ENCODE measurements at places on chromosomes 2 and 18.
A peak's percentile ranks its signal among the peaks of the same experiment; 100 is the strongest.

DNA sequence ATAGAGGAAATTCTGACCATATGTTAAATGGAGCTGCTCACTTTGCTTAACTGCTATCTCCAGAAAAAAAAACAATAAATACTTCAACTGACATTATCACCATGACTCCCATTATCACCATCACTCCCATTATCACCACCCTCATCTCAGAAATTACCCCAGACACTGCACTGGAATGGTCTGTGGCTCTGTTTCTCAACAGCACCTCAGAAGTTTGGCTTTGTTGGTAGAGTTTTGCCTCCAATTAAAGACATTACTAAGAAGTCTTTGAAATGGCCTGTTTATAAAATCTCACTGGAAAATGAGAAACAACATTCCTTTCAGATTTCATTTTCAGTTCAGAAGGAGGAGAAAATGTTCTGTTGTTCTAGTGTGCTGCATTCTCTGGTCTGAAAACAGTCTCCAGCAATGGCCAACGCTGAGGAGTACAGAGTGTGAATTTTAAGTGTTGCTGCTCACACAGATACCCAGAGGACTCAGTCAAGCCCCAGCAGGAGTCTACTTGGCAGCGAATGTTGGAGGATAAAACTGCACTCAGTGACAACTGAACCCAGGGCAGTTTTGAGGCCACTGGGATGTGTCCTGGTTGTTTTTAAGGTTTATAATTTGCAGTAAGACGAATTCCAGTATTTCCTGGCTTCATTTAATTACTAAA lies 364.5 kb upstream of the CDH2 start:
- no peak for DNase-seq

DNA sequence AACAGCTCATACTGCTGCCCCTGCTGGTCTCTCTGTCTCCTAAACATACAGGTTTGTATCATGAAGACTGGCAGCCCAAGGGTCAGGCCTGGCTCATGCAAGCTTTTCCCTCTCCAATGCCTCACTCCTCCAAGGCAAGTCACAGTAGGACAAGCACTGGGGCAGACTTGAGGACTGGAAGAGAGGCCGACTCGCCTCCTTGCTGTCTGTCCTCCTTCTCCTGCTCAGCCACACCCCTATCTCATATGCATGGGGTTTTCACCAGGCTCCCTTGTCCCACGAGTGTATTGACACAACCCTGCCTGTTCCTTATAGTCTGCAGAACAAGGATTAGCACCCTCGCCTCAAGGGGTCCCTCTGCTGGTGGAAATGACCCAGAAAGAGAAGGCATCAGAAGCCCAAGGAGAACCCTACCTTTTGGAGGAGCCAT lies 223.7 kb downstream of the SOX11 start:
- DNase-seq = no peak

- no peak for DNase-seq
Measured at GRCh38 chr2:140775411-140775810, 1355.4 kb downstream of the LRP1B start.

DNA sequence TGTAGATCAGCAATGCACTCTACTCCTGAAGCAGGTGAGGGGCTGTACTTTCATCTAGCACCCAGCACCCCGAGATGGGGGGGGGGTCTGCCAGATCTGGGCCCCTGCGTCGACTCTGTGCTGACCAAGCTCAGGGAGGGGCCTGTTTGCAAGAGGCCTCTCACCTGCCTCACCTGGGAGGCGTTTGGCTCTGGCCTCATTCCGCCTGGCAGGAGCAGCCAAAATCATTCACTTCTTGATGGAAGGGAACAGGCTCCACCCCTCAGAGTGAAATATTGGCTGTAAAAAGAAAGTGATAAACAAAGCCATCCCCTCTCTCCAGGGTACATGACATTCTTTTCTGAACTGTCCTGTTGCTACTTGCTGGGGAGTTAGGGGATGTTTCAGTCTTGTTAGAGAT lies 10.7 kb upstream of the IL1R2 start:
- no peak for DNase-seq

DNA sequence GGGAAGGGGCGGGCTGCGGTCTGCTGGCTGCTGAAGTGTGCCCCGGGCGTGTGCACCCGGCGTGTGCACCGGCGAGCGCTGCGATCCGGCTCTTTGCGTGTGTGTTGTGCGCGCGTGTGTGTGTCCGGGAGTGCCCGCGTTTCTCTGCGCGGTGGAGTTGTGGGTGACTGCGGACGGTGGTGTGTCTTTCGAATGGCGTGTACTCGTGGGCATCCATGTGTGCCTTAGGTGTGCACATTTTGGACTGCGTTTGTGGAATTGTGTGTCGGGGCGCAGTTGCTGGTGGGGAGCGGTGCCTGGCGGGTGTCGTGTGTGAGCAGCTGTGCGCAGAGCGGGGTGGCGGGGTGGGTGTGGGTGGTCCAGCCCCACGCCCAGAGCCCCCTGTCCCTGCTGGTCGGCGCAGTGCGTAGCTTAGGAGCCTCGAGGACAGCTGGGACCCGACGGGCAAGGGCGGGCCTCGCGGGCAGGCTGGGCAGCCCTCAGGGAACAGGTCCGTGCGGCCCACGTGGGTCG lies 533 bp downstream of the HPCAL1 start:
- DNase-seq = peak; percentile 10

GRCh38 chr2:29527947-29528346 lies 393.4 kb downstream of the ALK start:
- no peak for DNase-seq

GRCh38 chr2:216636551-216637450 lies 3.6 kb downstream of the IGFBP2 start:
- no peak for DNase-seq

DNA sequence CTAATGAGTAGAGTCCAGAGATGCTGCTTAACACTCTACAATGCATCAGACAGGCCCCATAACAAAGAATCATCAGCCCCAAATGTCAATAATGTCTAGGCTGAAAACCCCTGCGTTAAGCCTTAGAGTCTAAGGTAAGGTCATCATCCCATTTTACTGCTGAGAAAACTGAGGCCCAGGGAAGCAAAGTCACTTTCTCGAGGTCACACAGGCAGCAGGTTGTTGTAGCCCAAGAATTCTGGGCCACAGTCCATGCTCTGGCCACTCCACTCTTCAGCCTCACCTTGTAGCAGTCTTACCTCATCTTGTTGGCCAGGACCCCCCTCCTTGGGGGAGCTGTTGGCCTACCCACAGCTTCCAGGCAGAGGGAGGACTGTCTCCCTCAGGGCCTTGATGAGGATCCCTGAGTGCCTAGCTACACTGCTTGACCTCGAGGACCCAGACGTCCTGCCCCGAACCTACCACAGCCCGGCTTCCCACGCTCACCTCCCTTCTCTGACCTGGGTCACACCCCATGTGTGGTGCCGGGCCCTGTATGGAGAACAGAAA lies 54.4 kb downstream of the SMAD7 start:
- no peak for DNase-seq

DNA sequence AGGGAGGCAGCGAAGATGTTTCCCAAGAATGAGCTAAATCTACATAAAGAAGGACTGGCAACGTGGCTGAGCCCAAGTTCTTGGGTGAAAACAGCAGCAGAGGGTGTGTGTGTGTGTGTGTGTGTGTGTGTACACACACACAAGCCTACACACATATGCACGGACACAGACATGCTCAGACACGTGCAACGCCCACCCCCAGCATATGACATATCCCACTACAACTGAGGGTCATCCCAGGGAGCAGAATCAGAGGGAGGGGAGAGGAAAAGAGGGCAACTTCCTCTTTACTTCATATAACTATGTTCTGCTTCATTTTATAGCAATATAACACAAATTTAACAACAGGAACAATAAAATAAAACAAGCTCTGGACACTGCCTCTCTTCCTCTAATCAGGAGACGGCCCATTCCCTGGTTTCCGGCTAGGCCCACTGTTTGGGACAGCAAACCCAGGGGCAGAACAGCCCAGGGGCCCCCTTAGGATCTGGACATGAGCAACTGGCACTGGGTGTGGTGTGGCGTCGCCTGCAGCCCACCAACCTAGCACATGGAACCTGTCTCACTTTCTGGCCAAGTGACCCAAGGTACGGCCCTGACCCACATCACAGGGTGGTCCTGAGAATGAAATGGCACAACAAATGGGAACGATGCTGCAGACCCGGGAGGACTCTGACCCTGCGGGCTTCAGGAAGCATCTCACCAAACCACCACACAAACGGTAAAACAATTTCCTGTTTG lies 25.0 kb downstream of the FAM178B start:
- DNase-seq = no peak

DNA sequence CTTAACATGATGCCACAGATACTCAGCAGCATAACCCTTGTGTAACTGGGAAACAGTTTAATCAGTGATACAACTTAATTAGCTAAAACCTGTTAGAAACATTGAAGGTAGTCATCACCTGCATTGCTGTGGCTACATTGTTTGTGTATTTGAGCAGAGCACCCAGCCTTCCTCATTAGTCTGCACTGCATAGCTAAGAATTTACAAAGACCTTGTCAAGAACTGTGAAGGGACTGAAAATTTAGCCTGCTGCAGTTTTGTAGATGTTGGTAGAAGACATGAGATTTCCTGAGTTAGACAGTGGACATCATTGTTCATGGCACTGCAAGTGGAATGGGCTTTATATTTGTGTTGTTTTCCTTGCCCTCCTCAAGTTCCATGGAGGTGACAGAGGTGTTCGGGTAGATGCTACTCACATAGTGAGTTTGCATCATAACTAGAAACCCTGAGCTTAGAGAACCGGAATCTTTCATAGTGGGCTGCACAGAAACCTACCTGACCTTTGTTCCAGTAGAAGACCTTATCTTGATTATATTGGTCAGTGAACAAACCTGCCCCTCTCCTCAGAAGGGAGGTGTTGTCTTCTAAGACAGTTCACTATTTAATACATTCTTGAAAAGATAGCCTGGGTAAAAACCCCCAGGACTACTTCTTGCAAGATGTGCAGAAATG lies 12.5 kb downstream of the VAPA start:
- DNase-seq = no peak

- no peak for DNase-seq
Measured at GRCh38 chr2:176561706-176562105, 292.5 kb downstream of the MTX2 start.

- DNase-seq = no peak
Measured at GRCh38 chr2:70128005-70128404, 40.7 kb downstream of the PCBP1 start.

- DNase-seq = no peak
Measured at GRCh38 chr2:95728878-95729596, 137.2 kb downstream of the TRIM43 start.

- DNase-seq = no peak
Measured at GRCh38 chr2:37631292-37631691, 40.1 kb downstream of the CDC42EP3 start.

DNA sequence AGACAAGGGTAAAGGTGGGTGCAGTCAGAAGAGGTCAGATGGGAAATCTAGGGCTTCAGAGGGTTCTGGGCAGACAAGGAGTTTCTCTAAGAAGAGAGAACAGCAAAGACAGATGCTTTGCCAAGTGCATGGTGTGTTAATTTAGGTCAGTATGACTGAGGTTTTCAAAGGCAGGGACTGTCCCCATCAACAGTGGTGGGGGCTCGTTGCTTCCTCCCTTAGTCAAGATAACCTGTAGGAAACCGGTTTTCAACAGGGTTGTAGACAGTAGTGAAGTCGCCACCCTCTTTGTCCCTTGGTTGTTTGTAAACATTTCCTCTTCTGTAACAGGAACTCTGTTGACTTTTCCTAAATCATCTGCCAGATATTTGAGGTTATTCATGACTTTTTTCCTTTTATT lies 11.6 kb downstream of the RAB12 start:
- DNase-seq = no peak

- no peak for DNase-seq
Measured at GRCh38 chr18:6948281-6949055, 169.1 kb downstream of the LAMA1 start.

- DNase-seq = peak; percentile 53
Measured at GRCh38 chr2:39492095-39492590, 55.1 kb upstream of the MAP4K3 start.

Data from activated CD4-positive, alpha-beta T cell treated with anti-CD3 and anti-CD28 coated beads, Interleukin-2, amount 50 U/mL, for 24 hours (primary cell).